Chondrocyte (in vitro differentiated cells): ENCODE measurements at places on chromosomes 3 and 15. TPM values are rescaled to one million over a fixed set of nuclear protein-coding genes. Genes with fewer than 3 reads are reported as not detected.

DNA sequence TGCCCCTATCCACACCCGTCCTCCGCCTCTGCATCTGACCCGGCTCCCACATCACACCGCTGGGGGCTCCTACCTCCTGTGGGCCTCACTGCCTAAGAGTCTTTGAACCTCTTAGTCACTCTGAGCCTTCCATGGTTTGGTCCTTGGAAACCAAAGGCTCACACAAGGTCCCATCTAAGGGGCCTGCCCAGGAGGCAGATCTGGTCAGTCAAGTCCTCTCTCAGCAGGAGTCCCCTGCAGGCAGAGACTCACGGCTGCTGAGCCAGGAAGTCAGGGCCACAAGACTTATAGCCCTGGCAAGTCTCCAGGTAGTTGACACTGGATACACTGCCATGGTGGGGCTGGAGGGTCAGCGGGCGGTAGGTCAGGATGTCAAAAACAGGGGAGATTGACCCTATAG lies 31.2 kb upstream of the ALDH1L1 start:
- H3K4me1 ChIP-seq: peaks cover 43% of the 10 kb centered on the region
- DNase-seq: no peak
- H3K27me3 ChIP-seq: no peaks in the 10 kb centered on the region
- H3K27ac ChIP-seq: no peak overlapping the region
- H3K4me3 ChIP-seq: no peak overlapping the region

DNA sequence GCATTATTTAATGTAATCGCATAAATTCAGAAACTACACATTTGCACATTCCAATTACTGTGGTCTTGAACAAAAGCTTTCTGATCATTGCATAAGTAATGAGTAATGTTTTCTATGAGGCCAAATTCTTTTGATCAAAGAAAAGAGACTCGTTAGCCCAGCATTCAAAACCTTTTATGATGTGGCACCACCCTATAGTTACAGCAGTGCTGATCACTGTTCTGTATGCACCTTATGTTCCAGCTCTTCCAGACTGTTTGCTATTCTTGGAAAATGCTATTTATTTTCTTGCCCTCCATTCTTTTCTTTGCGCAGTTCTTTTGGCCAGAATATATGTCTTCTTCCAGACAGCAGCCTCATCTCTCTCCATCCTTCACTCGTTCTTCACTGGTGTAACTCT lies 42.3 kb downstream of the MAP3K13 start:
- H3K27ac ChIP-seq: no peak overlapping the region
- no peaks in the 10 kb centered on the region for H3K4me1 ChIP-seq
- no peak for DNase-seq
- no peaks in the 10 kb centered on the region for H3K27me3 ChIP-seq

LRCH3 gene
- total RNA-seq: 41.7 to 59.9 TPM (median 49.8 TPM) in 3 replicates

DNA sequence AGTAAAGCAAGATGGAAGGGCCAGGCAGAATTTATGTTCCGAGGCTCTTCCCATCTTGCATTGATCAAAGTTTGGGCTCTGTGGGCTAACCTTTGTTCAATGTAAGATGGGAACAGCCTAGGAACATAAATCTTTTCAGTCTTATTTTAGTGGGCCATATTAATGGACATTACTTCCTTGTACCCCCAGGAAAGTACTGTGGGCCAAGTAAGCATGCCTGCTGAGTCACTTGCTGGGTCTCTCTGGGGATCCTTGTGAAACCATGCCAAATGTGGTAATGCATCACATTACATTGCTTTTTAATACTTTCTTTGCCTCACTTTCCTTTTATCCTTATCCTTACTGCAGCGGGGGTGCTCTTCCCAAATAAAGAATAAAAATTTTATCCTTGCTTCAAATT lies 349.5 kb upstream of the POU1F1 start:
- no peaks in the 10 kb centered on the region for H3K36me3 ChIP-seq
- no peaks in the 10 kb centered on the region for H3K4me1 ChIP-seq
- no peak overlapping the region for H3K4me3 ChIP-seq
- no peak for DNase-seq

DNA sequence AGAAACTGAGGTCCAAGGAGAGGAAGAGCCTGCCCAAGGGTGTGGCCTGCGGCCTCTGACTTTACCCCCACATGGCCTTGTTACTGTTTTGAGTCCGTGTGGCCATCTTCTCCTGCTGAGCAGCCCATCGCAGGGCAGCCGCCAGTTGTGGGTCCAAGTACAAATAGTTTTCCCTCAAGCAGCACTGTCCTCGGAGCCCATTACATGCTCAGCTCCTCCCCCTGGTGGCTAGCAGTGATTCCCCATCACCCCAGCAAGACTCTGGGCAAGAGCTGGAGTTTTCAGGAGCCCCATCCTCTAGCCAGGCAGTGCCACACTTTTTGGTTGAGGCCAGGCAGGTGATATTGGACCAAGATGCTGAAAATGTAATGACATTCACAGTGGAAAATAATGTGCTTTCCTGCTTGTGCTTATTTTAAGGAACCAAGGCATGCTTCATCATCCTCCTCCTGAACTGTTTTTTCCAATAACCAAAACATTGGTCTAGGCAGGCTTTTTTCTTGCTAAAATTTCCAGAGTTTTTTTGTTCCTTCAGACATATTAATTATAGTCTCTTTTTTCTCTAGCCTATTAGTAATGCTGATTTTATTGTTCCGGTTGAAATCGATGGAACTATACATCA lies 23.2 kb upstream of the VILL start:
- no peaks in the 10 kb centered on the region for H3K27me3 ChIP-seq
- H3K4me3 ChIP-seq: no peak overlapping the region
- H3K36me3 ChIP-seq: peaks cover 8% of the 10 kb centered on the region

DNA sequence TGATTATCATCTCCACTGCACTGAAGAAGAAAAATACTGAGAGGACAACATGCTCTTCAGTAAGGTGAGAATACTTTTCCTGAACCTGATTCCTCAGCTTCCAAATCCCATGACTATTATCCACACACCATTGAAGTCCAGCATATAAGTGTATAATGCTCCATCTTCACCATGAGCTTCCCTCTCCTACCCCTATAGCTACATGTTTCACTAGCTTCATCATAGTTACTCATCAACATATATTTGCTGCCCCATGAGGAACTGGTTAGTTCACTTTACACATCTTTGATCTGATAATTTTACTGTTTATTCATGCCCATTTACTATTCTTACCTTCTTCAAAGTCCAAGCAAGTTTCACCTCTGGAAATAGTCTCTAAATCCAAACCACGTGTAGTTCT lies 908.5 kb upstream of the SEMA6D start:
- no peaks in the 10 kb centered on the region for H3K36me3 ChIP-seq
- no peak for DNase-seq
- no peaks in the 10 kb centered on the region for H3K27me3 ChIP-seq
- no peak overlapping the region for H3K4me3 ChIP-seq

- H3K27me3 ChIP-seq: no peaks in the 10 kb centered on the region
- H3K27ac ChIP-seq: peak overlapping the region; percentile 74
- no peak overlapping the region for H3K4me3 ChIP-seq
- no peak for DNase-seq
These were observed 65.8 kb upstream of the ZBTB38 start for GRCh38 chr3:141302364-141303141.

DNA sequence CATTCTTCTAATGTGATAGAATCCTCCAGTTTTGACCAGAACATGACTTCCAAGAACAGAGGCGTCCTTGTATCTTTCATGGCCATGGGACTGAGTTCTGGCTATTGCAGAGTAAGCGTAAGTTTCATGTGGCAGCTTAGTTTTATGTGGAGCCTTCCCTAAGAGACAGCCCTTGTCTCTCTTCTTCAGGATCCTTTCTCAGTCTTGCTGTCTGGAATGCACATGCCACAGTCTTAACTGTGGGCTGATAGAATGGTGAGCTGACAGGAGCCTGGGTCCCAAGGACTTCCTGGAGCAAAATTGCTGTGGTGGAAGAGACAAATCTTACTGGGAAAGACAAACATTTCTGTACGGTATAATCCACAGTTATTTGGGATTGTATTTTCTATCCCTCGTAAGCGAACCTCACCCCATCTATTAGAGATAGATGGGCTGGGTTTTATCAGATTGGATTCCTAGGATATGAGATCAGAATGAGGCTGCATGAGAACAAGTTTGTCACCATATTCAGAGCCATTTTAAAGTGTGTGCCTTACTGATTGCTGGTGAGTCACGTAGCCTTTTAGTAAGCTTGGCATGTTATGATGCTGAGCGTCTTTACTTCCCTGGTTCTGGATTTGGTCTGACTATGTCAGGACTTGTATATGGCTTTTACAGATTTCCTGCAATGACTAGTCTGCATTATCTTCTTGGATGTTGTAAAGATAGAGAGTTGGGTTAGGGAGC lies 32.8 kb downstream of the CDIN1 start:
- H3K27me3 ChIP-seq: no peaks in the 10 kb centered on the region
- no peak for DNase-seq
- H3K27ac ChIP-seq: no peak overlapping the region
- H3K4me3 ChIP-seq: no peak overlapping the region
- no peaks in the 10 kb centered on the region for H3K36me3 ChIP-seq
- H3K4me1 ChIP-seq: no peaks in the 10 kb centered on the region

DNA sequence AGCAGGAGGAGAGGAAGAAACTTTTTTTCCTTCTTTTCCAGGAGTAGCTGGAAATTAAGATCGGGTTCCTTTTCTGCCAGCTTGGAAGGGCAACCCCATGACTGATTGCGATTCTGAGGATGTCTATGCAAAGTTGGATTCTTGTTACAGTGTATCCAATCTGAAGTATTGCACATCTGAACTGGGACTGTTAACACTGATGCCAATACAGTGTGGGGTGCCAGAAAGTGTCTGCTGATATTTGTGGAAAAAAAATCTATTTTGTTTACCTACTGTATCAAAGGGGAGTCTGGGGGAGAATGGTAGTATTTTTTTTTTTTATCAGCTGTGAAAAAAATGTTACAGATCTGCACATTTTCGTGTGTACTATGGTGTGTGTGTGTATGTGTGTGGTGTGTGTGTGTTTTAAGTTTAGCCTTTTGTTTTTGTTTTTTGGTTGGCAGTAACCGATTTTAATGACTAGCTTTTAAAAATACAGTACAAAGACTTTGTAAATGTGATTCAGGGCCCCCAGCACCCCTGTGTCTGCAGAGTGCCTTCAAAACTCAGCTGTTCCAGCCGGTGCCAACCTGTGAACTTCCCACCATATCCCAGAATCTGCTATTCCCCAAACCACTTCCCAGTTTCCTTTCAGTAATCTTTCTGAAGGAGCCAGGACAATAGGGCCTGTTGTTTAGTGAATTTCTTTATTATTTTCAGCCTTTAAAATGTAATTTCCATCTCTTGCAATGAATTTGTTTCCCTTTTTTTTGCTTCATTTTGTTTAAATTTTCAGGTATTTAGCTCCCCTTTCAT lies 1.9 kb downstream of the RAP2B start:
- peaks cover 50% of the 10 kb centered on the region for H3K4me1 ChIP-seq
- DNase-seq: no peak
- H3K36me3 ChIP-seq: no peaks in the 10 kb centered on the region
- no peaks in the 10 kb centered on the region for H3K27me3 ChIP-seq
- H3K4me3 ChIP-seq: peak overlapping the region; percentile 96

DNA sequence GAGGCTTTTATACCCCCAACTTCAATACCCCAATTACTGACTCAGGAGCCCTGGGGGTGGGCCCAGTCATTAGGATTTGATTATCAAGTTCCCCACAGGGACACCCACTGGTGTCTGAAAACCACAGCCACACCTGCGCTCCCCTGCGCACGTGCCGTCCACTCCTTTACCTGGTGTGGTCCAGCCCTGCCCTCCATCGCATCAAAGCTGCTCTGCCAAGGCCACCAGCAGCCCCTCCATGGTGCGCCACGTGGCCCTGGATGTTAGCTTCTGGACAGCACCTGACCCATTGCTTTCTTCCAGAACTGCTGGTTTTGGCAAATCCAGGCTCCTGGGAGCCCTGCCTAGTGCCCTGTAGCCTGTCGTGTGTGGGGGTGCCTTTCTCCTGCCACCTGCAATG lies 136.3 kb downstream of the NSMCE3 start:
- no peak overlapping the region for H3K27ac ChIP-seq
- H3K27me3 ChIP-seq: peaks cover 6% of the 10 kb centered on the region
- no peaks in the 10 kb centered on the region for H3K4me1 ChIP-seq
- peaks cover 2% of the 10 kb centered on the region for H3K36me3 ChIP-seq
- no peak overlapping the region for H3K4me3 ChIP-seq

HTR3E gene
- total RNA-seq: not detected in 3 replicates

SGO1 gene
- 3.4 to 5.0 TPM (median 3.7 TPM) in 3 replicates for total RNA-seq

VPS39 gene
- 52.5 to 69.2 TPM (median 53.5 TPM) in 3 replicates for total RNA-seq

SLC24A5 gene
- not detected in 3 replicates for total RNA-seq

GRCh38 chr3:17841190-17841828 lies 98.9 kb upstream of the TBC1D5 start:
- H3K27ac ChIP-seq: no peak overlapping the region
- no peak overlapping the region for H3K4me3 ChIP-seq
- peaks cover 2% of the 10 kb centered on the region for H3K4me1 ChIP-seq
- peaks cover 6% of the 10 kb centered on the region for H3K27me3 ChIP-seq
- no peaks in the 10 kb centered on the region for H3K36me3 ChIP-seq
- no peak for DNase-seq

DNA sequence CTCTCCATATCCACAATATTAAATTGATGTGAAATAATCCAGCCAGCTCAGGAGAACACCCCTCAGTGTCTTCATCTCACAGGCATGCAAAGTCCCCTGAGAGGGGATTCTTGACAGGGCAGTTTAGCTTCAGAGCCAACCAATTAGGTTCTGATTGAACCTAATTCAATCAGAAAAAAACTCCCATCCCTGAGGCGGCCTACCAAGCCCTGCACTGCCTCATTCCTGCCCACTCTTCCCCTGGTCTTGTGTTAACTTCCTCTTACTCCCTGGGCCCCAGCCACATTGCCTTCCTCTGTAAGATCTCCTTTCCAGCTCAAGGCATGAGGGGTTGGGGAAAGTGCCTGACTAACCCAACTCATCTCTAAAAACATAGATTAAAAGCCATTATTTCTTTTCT lies 46.1 kb downstream of the FRMD4B start:
- no peak for DNase-seq
- H3K27ac ChIP-seq: no peak overlapping the region
- H3K4me1 ChIP-seq: peaks cover 14% of the 10 kb centered on the region
- peaks cover 4% of the 10 kb centered on the region for H3K36me3 ChIP-seq

- DNase-seq: no peak
- H3K4me1 ChIP-seq: peaks cover 51% of the 10 kb centered on the region
- H3K27me3 ChIP-seq: no peaks in the 10 kb centered on the region
- no peaks in the 10 kb centered on the region for H3K36me3 ChIP-seq
- no peak overlapping the region for H3K4me3 ChIP-seq
These were observed 4.3 kb upstream of the TSEN2 start for GRCh38 chr3:12479919-12480427.

DNA sequence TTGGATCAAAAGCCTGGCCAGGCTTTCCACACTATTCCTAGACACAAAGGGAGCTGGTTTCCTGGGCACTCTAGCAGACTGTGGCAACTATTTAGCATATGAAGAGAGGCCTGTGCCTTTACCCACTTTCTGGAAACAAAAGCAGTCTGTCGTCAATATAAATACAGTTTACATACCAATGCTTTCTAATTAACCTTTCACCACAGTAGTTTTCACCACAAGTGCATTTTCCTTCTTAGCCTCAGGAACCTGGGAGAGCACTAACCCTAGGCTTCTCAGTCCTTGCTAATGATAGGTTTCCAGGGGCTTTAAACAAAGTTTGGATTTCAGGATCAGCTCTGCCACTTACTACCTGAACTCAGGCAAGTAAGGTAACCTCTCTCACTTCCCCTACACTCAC lies 499.1 kb downstream of the MAGI1 start:
- H3K36me3 ChIP-seq: peaks cover 3% of the 10 kb centered on the region
- H3K4me1 ChIP-seq: peaks cover 10% of the 10 kb centered on the region
- H3K27me3 ChIP-seq: no peaks in the 10 kb centered on the region
